ENCODE measurements at places on chromosomes 4 and X. TPM values are rescaled to one million over a fixed set of nuclear protein-coding genes. Genes with fewer than 3 reads are reported as not detected.

DNA sequence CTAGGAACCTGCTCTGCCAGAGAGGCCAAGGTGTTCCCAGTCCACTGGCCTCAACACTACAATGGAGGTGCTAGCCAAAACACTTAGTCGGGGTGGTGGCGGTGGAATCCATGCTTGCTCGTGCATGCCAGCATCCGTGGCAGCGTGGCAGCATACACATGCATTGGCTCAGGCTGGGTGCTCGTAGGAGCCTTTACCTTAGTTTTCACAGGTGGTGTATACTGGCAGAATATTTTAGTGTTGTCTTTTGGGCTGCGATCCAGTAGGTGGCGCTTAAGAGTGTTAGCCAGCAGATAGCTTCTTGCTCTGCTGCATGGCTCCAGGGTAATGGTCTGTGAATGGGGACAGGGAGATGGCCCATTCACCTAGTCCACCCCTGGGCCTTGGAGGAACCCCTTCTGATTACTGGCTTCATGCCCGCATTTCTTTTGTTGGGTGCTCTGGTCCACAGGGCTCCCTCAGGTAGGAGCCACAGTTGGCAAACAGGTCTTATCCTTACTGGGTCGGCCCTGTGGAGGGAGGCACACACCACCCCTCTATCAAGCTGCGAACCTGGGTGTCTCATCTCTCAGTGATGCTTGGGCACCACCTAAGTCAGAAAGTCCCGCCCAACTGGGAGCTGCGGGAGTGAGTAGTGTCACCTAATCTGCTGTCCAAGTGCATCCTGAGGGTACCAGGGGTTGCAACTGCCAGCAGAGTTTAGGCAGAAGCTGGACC is 40.0 kb downstream of the RIPPLY1 start:
- H3K27ac ChIP-seq = no peak overlapping the region
- no peak overlapping the region for H3K4me3 ChIP-seq
- H3K36me3 ChIP-seq = peaks cover 11% of the 10 kb centered on the region
- H3K4me1 ChIP-seq = peaks cover 2% of the 10 kb centered on the region
- DNase-seq = peak; percentile 58
- H3K27me3 ChIP-seq = no peaks in the 10 kb centered on the region

DNA sequence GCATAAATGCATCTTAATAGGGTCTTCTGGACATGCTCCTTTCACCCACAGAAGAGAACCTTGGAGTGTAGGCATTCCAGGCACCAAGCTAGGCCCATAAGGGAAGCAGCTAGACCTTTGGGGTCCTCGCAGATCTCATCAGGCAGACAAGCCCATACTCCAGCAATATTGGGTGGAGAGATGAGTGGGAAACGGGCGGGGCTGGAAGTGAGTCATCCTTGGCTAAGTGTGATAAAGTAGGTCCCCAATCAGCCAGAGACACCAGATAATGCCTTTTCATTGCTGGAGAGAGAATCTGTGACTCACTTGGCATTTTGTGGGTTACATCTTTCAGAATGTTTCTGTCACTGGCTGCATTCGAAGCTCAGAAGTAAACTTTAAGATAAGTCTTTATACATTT is 133.3 kb upstream of the MBNL3 start:
- DNase-seq = no peak
- H3K27me3 ChIP-seq = peaks cover 29% of the 10 kb centered on the region
- no peak overlapping the region for H3K27ac ChIP-seq
- H3K4me3 ChIP-seq = no peak overlapping the region

- H3K4me3 ChIP-seq = no peak overlapping the region
- peaks cover 43% of the 10 kb centered on the region for H3K36me3 ChIP-seq
- no peak for DNase-seq
- H3K4me1 ChIP-seq = no peaks in the 10 kb centered on the region
- H3K27me3 ChIP-seq = no peaks in the 10 kb centered on the region
- no peak overlapping the region for H3K27ac ChIP-seq
These were observed 18.5 kb downstream of the LAP3 start for GRCh38 chr4:17595471-17596005.

- H3K27me3 ChIP-seq = peaks cover 5% of the 10 kb centered on the region
- no peak overlapping the region for H3K27ac ChIP-seq
- H3K36me3 ChIP-seq = no peaks in the 10 kb centered on the region
- no peak for DNase-seq
- no peak overlapping the region for H3K4me3 ChIP-seq
- H3K4me1 ChIP-seq = no peaks in the 10 kb centered on the region
These were observed 29.1 kb upstream of the MMAA start for GRCh38 chr4:145589916-145590702.

GRCh38 chrX:58025979-58026378 is 115.7 kb upstream of the ZXDA start:
- H3K27ac ChIP-seq = no peak overlapping the region
- H3K4me1 ChIP-seq = no peaks in the 10 kb centered on the region
- no peak overlapping the region for H3K4me3 ChIP-seq

DNA sequence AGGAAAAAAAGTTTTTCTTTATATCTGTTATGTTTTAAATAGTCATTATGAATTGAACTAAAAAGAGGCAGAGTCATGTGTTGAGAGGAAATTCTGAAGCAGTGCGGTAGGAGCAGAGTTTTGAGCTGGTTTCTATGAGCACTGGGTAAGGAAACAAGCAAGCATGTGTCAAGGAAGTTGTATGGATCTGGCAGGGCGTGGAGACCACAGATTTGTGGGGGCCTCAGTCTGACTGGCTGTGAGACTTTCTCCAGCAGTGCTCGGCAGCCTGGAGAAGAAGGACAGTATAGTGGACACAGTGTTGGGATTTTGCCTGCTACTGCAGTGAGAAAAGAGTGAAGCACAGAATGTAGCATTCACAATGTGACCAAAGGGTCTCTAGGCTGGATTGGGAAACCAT is 399.1 kb downstream of the INPP4B start:
- H3K27ac ChIP-seq = no peak overlapping the region
- H3K4me3 ChIP-seq = no peak overlapping the region
- no peaks in the 10 kb centered on the region for H3K36me3 ChIP-seq
- no peaks in the 10 kb centered on the region for H3K4me1 ChIP-seq
- no peak for DNase-seq
- H3K27me3 ChIP-seq = no peaks in the 10 kb centered on the region

DNA sequence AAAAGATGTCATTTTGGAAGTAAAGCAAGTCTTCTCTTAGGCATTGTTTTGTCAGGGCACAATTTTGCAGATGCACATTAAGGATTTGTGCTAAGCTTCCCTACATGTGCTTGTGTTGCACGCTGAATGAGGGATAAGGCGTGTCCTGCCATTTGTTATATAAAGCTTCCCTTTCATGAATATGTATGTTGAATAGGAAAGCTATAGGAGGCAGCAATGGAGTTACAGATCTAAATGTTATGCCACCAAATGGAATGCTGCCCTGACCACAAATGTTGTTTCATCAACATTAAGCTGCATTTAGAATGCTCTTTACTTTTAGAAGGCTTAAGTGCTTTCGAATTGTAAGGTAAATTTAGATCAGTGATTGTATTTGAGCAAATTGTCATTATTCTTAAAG is 20.9 kb downstream of the SGMS2 start:
- H3K4me1 ChIP-seq = peaks cover 3% of the 10 kb centered on the region
- no peak overlapping the region for H3K27ac ChIP-seq
- H3K36me3 ChIP-seq = no peaks in the 10 kb centered on the region

- H3K36me3 ChIP-seq = no peaks in the 10 kb centered on the region
- no peaks in the 10 kb centered on the region for H3K27me3 ChIP-seq
- no peak for DNase-seq
- peaks cover 20% of the 10 kb centered on the region for H3K4me1 ChIP-seq
- no peak overlapping the region for H3K4me3 ChIP-seq
These were observed 39.6 kb upstream of the MAGEA4 start for GRCh38 chrX:151873096-151873495.

DNA sequence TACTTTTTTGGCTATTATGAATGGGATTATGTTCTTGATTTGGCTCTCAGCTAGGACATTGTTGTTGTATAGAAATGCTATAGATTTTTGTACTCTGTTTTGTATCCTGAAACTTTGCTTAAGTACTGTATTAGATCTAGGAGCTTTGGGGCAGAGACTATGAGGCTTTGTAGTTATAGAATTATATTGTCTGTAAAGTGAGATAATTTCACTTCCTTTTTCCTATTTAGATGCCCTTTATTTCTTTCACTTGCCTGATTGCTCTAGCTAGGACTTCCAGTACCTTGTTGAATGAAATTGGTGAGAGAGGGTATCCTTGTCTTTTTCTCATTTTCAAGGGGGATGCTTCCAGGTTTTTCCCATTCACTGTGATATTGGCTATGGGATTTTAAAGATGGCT is 28.1 kb downstream of the ADAM29 start:
- H3K4me3 ChIP-seq = no peak overlapping the region
- no peak for DNase-seq
- H3K27me3 ChIP-seq = no peaks in the 10 kb centered on the region
- no peaks in the 10 kb centered on the region for H3K36me3 ChIP-seq
- H3K4me1 ChIP-seq = no peaks in the 10 kb centered on the region

- no peaks in the 10 kb centered on the region for H3K36me3 ChIP-seq
- H3K27me3 ChIP-seq = no peaks in the 10 kb centered on the region
- no peak overlapping the region for H3K27ac ChIP-seq
- H3K4me1 ChIP-seq = no peaks in the 10 kb centered on the region
- no peak for DNase-seq
These were observed 461.0 kb upstream of the GALNT7 start for GRCh38 chr4:172707622-172708021.

DNA sequence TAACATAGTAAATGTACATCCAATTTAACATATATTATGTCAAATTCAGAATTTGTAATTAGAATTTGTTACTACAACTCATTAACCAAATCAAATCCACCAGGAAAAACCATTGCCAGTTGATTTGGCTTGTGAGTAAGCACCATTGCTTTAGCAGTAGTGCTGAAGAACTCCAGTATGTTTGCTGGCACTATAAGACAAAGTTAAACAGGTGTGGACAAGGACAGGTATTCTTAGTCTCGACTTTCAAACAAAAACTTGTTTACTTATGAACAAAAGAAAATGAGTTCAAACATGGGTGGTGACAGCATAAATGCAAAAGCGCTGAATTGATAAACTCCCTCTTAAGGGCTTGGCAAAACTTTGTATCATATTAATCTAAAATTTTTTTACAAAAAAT is 1.3 kb upstream of the ADH7 start:
- H3K27ac ChIP-seq = no peak overlapping the region
- no peaks in the 10 kb centered on the region for H3K4me1 ChIP-seq
- no peaks in the 10 kb centered on the region for H3K36me3 ChIP-seq
- H3K4me3 ChIP-seq = no peak overlapping the region
- DNase-seq = no peak

DNA sequence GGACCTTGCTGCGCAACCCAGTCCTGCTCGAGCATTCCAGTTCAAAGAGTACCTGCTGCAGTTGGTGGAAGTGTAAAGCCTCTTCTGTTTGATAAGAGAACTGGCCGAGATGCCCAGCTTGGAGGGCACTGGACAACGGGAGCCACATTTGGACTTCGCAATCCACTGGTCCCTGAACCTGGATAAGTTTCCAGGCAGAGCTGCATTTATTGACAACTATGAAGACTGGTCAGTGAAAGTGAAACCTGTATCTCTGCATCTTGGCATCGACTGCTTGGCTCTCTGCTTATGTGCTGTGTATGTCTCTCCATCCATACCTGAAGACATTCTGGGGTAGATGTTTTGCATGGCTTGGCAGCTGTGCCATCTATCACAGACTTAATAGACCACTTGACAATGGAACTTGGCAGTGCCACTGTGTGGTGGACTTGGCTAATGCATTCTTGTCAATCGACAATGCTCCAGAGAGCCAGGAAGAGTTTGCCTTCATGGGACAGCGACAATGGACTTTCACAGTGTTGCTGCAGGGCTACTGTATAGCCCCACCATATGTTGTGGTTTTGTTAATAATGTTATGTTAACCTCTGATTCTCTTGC is 43.5 kb upstream of the ZBTB33 start:
- no peak overlapping the region for H3K27ac ChIP-seq
- H3K27me3 ChIP-seq = peaks cover 11% of the 10 kb centered on the region
- peak; percentile 10 for DNase-seq
- no peaks in the 10 kb centered on the region for H3K36me3 ChIP-seq

DNA sequence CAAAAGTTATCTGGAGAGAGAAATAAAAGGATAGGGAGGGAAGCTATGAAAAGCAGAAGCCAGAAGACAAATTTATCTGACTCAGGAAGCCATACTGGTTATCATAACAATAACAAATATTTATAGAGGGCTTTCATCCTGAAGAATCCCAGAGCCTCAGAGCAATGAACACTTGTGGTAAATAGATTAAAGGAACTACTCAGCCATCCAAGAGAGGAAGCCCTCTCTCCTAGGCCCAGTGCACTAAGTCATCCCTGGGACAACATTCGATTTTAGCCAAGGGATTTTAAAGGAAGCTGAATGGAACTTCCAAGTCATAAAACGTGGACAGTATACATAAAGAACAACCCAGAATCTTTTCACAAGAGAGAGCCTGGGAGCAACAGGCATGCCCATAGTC is 76.9 kb downstream of the COL4A6 start:
- no peak for DNase-seq
- H3K4me3 ChIP-seq = no peak overlapping the region
- peaks cover 8% of the 10 kb centered on the region for H3K27me3 ChIP-seq

DNA sequence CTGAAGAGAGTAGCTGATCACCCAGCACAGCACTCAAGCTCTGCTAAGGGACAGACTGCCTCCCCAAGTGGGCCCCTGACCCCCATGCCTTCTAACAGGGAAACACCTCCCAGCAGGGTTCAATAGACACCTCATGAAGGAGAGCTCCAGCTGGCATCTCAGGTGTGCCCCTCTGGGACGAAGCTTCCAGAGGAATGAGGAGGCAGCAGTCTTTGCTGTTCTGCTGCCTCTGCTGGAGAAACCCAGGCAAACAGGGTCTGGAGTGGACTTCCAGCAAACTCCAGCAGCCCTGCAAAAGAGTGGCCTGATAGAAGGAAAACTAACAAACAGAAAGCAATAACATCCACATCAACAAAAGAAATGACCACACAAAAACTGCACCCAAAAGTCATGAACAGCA is 412.8 kb downstream of the PRDM5 start:
- H3K36me3 ChIP-seq = no peaks in the 10 kb centered on the region
- no peak overlapping the region for H3K27ac ChIP-seq
- no peaks in the 10 kb centered on the region for H3K4me1 ChIP-seq
- DNase-seq = no peak
- no peaks in the 10 kb centered on the region for H3K27me3 ChIP-seq

GRCh38 chrX:16826207-16826606 is 39.9 kb downstream of the TXLNG start:
- no peak for DNase-seq
- H3K4me1 ChIP-seq = peaks cover 30% of the 10 kb centered on the region
- peaks cover 3% of the 10 kb centered on the region for H3K36me3 ChIP-seq
- no peak overlapping the region for H3K4me3 ChIP-seq
- no peak overlapping the region for H3K27ac ChIP-seq
- H3K27me3 ChIP-seq = no peaks in the 10 kb centered on the region

The ACE2 gene
- total RNA-seq = not detected

The AADAT gene
- 6.5 TPM for total RNA-seq

The PABPC1L2A gene
- total RNA-seq = not detected

The NDP gene
- 0.59 TPM for total RNA-seq

The CLTRN gene
- 0.29 TPM for total RNA-seq

The WWC2 gene
- 35.1 TPM for total RNA-seq

The MAGED2 gene
- total RNA-seq = 207 TPM

The DNAAF6 gene
- total RNA-seq = not detected

The CCDC110 gene
- 2.2 TPM for total RNA-seq

The CSN1S1 gene
- not detected for total RNA-seq

The CHRDL1 gene
- 25.9 TPM for total RNA-seq

The GDPD2 gene
- not detected for total RNA-seq

The PNMA6A gene
- 1.2 TPM for total RNA-seq
